ENCODE measurements at places on chromosomes 1 and 21.

GRCh38 chr1:61287734-61288133 is 205.4 kb downstream of the NFIA start:
- no peak for DNase-seq

- no peak for DNase-seq
Observed at GRCh38 chr1:219798283-219799030, 129.9 kb downstream of the SLC30A10 start.

DNA sequence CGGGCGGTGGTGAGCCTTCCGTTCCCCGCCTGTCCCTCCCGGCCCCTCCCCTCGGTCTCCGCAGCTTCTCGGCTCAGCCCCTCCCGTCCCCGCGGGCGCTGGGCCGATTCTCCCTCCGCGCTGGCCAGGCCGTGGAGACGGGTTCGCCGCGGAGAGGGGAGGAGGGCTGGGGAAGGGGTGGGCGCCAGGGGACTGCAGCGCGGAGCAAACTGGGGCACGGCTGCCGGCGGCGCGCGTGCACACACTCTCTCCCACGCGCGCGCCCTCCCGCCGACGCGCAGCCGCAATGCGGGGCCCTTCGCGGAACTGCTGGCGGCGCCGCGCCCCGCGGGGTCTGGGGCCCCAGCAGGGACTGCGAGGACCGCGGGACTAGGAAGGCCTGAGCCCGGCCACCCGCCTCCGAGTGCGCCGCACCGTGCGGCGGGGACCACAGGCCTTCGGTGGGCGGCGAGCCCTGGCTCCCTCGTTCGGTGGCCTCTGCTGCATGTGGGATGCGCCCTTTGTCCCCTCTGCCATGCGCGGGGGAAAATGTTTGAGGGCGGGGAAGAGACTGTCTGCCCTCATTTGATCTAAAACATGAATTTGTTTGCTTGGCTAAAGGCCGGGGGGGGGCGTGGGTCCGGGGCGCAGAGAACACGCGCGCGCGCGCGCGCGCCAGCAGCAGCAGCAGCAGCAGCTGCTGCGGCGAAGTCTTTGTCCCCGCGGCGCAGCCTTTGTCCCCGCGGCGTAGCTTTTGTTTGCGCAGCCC is 90.7 kb upstream of the VAMP3 start:
- peak; percentile 12 for DNase-seq

GRCh38 chr1:209728466-209728865 is 23.8 kb downstream of the HSD11B1 start:
- DNase-seq, result no peak

DNA sequence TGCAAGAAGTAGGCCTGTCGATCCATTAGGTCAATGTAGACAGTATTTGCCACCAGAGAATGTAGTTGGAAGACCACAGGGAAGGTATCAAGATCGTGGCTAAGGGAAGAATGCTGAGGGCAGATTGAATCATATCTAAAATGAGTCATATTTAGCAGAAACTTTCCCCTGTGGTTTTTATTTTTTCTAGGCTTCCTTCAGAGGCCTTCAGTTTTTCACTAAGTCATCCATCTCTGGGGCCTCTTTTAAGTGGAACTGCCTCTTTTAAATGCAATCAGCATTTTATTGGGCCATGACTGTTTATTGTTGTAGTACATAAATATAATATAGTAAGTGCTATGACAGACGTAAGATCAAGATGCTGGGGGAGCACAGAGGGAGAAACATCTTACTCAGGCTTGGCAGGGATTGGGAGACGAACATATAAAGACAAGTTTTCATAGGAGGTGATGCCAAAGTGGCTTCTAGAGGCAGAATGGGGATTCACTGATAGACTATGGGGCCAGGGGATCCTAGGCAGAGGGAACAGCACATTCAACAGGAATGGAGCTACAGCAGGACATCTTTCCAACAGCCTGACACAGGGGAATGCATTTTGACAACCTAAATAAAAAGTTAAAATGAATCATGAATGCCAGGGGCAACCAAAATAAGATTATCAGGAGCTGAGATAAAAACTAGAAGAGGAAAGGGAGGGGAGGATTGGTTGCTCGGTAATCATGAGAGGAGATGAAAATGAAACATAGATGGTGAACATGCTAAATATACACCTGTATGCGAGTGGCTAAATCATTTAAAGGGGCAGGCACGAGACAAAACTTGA is 20.1 kb downstream of the UBE2U start:
- DNase-seq, result no peak

DNA sequence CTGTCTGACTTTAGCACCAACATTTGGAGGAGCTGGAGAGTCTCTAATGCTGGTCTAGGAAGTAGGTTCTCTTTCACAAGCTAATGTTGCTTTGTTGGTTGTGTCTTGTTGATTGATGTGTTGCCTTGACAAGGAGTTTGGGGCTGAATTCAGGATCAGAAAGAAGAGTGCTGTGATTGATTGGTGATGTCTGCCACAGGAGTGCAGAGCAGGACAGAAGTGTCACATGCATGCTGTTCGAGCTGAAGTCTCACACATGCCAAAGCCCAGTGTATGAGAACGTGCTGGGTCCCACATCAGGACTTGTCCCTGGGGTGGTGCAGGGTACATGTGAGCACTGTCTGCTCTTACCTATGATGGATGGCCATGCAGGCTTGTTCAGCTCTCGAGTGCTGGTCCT is 694.4 kb downstream of the MATN1 start:
- DNase-seq, result no peak

GRCh38 chr1:235642011-235642942 is 7.3 kb downstream of the GNG4 start:
- DNase-seq, result peak; percentile 35

DNA sequence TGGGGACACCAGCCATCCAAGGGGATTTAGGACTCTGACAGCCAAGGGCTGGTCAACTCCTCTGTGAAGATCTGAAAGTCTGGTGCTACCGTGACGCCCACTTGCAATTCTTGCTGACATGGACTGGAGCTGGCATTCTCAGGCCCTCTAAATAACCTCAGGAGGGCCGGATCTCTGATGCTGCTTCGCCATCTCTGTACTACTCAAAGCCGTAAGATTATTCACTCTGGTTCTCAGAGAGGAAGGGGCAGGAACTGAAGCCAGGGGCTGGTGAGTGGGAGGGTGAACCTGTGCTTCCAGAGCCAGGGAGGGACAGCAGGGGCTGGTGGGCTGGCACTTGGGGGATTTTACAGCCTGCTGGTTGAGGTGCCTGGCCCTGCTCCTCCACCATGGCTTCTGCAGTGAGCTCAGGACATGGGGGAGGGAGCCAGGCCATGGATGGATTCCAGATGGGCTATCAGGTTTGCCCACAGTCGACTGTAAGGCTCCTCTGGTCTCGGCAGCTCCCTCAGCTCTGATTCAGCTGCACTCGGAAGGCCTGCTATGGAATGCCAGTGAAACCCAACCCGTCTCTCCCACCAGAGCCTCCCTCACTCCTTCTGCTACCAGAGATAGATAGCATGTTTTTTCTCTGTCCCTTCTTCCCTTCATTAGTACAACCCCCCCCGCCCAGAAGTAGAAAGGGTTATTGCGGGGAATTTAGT is 84.5 kb downstream of the PLXNA2 start:
- DNase-seq, result no peak

GRCh38 chr1:240212556-240212955 is 120.9 kb downstream of the FMN2 start:
- DNase-seq, result no peak

DNA sequence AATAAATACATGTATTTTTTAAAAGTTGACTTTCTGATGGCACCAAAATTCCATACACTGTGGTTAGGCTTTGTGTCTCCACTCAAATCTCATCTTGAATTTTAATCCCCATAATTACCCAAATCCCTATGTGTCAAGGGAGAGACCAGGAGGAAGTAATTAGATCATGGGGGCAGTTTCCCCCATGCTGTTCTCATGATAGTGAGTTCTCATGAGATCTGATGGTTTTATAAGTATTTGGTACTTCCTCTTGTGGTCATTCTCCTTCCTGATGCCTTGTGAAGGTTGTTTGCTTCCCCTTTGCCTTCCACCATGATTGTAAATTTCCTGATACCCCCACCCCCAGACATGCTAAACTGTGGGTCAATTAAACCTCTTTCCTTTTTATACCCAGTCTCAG is 1218.4 kb upstream of the PRMT6 start:
- DNase-seq, result no peak

GRCh38 chr1:25624156-25624555 is 7.6 kb downstream of the MAN1C1 start:
- no peak for DNase-seq

- no peak for DNase-seq
Observed at GRCh38 chr1:26996665-26997064, 3.2 kb downstream of the TRNP1 start.

All from stimulated activated CD8-positive, alpha-beta memory T cell treated with anti-CD3 and anti-CD28 coated beads, Interleukin-4, amount 100 ng/mL, for 4 hours (primary cell).